ENCODE measurements at places on chromosomes 16 and 17.

DNA sequence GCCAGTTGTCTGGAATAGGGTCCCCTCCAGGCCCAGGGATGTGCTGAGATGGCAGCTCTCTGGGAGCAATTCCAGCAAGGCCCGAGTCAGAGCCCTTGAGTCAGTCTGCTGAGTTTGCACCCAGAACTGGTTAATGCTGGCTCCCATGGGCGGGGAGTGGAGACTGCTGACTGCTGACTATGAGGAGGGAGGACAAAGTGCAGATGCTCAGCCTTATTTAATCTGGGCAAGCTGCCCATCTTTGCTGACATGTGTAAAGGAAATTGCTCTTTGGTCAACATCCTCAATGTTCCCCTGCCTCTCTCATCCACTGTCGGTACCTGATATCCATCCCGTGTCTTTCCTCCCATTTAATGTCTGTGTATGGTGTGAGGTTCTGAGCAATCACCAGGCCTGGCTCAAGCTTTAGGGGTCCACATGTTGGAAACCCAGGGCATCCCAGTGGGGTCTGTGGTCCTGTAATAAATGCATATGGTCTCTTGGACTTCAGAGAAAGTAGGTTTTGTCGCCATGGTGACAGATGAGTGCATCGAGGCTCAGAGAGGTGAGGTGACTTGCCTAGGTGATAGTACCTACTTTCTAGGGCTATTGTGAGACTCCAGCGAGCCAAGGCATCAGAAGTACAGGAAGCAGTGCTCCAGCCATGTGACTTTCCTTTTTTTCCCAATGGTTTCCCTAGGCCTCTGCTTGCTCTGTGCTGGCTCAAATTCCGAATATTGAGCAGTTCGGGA, 20.0 kb upstream of the RNF135 start:
- DNase-seq = peak; percentile 61

DNA sequence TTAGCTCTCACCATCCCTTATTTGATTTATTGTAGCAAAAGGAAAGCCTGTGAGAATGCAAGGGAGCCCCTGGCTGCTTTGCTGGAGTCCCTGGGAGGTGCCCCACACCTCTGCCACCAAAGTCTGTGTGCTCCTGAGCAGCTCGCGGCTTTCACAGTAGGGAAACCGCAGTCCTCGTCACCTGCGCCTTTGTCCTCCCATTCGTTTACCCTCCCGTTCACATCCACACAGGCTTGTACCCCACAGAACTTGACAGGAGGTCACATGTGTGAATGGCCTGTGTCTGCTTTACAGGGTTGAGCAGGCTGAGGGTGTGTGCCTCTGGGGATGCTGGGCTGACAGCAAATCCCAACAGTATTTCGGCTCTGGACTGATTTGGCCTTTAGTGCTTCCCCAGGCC, 152.5 kb downstream of the LGALS9B start:
- no peak for DNase-seq

GRCh38 chr16:30478766-30479478, 6.4 kb downstream of the ITGAL start:
- no peak for DNase-seq

DNA sequence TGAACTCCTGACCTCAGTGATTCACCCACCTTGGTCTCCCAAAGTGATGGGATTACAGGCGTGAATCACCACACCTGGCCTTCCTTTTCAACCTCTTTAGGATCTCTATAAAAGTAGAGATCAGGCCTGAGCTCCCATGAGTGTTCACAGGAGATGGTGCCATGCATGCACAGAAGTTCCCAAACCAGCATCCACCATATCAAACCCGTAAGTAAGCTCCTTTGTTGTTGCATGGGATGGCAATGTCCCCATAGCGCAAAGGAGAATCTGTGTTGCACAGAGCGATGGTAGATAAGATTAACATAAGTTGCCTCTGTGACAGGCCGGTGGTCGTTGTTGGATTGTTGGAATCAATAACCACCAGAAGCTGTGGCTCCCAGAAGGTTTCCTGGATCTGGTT, 34.8 kb upstream of the PPM1D start:
- no peak for DNase-seq

- no peak for DNase-seq
These were observed 10.8 kb downstream of the SMTNL2 start for GRCh38 chr17:4594931-4595684.

DNA sequence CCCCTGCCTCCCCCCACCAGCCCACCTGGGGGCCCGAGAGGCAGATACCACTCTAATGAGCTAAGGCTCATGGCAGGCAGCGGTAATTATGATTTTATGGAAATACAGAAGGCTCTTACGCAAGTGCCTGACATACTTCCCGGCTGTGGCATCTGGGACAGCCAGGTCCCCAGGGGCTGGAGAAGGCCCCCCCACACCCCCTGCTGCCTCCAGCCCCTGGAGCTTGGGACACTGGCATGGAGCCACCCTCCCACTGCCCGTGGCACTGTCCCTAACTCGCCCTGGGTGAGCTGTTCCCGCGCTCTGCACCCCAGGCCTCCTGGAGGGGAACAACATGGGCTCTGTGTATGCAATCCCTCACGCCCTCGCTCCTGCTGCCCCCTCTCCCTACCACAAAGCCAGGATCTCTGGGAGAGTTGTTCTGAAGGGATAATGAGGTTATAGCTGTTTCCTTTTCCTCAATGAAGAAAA, 5.4 kb upstream of the STAC2 start:
- DNase-seq = no peak

- DNase-seq = no peak
These were observed 54.2 kb downstream of the C16orf78 start for GRCh38 chr16:49427771-49428170.

GRCh38 chr16:27967169-27967568, 96.3 kb downstream of the GSG1L start:
- DNase-seq = no peak

DNA sequence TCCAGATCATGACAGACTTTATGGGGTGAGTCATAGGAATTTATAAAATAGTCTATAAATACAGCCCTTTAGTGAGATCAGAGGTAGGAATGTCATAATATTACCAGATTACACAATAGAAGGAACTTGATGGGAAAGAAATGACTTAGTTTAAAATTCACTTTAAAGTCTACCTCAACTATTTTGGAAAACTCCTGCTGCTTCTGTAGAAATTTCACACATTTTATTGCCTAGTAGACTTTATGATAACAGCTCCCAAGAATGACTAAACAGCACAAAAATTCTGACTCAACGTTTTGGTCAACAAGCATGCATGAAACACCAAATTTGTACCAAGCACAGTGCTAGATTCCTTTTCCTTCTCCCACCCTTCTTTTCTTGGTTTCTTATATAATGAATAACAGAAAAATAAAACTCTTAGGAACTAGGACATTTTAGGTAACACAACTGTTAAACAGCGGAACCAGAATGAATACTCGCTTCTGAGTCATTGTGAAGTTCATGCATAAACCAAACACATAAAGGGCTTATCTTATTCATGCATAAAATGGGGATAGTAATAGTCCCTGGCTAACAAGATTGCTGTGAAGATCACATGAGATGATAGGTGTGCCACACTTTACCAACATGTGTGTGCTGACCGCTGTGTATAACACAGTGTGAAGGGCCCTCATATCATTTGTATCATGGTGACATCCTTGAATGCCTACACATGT, 243.9 kb downstream of the CDH8 start:
- DNase-seq = no peak

DNA sequence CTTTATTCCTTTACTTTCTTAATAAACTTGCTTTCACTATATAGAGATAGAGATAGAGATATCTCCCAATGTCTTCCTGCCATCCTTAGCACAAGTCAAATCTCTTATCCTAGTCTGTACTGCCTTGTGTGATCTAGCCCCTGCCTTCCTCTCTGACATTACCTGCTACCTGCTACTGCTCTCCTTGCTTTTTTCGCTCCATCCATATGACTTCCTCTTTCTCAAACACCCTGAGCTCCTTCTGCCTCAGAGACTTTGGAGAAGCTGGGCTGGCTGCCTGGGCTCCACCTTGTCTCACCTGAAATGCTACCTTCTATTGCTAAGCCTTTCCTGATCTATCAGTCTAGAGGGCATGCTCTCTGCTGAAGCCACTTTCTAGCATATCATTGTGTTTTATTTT, 24.7 kb upstream of the WSB1 start:
- DNase-seq = no peak

DNA sequence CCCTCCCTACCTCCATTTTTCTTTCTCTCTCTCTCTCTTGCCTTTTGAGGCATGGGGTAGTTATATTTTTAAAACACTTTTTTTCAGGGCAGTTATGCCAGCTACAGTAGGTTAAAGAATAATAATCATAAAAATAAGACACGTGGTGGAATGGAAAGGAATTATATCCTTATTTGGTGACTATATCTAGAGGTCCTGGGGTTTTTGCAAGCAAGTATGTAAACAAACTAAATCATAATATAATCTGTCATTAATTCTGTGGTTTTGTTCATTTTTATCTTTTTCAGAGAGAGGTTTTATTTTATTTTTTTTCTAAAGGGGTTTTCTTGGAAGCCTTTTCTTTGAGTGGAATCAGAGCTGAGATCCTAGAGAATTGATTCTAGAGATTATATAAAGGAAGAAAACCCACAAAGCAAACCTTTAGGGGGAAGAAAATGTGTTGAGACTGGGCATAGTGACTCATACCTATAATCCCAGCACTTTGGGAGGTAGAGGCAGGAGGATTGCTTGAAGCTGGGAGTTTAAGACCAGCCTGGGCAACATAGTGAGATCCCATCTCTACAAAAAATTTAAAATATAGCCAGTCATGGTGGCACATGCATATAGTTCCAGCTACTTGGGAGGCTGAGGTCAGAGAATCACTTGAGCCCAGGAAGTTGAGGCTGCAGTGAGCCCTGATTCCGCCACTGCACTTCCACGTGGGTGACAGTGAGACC, 53.2 kb downstream of the NQO1 start:
- no peak for DNase-seq

GRCh38 chr17:77332034-77332971, 191.5 kb downstream of the SEC14L1 start:
- no peak for DNase-seq

GRCh38 chr17:67241719-67242341, 3.2 kb downstream of the HELZ start:
- no peak for DNase-seq

DNA sequence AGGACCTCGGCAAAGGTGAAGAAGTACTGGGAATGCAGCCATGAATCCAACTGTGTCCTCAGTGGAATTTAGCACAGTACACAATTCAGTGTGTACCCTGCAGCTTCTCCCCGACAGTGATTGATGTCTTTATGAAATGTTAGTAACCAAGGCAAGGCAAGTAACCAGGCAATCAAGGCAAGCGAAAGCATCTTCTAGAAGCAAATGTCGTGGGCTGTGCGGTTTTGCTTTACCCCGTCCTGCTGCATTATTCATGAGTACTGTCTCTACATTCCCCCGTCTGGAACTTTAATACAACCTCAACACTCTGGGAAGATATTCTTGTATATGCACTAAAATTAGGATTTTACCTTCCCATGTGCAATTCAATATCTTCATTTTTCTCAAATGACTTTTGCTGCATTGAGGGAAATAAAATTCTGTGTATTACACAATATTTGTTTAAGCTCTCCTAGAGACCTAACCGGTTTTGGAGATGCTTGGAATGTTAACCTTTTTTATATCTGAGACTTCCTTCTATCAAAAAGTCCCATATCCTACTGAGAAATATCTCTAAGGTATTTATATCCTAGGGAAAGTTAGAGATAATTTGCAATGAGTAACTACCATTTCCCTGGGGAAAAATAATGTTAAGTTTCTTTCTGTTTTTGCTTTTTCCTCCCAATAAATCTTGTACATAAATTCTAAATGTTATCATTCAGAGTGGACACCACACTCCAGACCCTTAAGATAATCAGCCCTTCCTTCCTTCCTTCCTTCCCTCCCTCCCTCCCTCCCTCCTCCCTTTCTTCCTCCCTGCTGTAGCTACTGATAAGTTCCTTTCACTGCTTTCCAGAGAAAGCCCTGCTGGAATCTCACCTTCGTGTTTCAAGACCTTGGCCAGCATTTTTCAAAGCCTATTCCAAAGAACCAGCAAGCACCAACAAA, 51.9 kb upstream of the ADORA2B start:
- peak; percentile 29 for DNase-seq

- DNase-seq = peak; percentile 29
These were observed 34.4 kb downstream of the WDR59 start for GRCh38 chr16:74950511-74950910.

DNA sequence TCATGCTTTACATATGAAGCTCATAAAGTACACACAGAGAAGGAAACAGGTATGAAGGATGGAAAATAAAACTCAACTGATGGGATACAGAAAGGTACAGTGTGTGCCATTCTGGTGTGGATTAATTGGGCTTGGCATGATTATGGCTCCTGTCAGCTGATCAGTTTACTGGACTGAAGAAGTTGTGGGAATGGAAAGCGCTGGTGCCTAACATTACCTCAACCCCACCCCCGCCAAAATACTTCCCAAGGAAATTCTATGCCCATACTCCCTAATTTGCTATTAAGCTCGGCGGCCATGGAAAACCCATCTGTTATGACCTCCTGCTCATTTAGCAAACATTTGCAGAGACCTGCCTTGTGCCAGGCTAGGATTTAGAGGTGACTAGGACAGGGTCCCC, 16.6 kb upstream of the PMFBP1 start:
- peak; percentile 72 for DNase-seq

DNA sequence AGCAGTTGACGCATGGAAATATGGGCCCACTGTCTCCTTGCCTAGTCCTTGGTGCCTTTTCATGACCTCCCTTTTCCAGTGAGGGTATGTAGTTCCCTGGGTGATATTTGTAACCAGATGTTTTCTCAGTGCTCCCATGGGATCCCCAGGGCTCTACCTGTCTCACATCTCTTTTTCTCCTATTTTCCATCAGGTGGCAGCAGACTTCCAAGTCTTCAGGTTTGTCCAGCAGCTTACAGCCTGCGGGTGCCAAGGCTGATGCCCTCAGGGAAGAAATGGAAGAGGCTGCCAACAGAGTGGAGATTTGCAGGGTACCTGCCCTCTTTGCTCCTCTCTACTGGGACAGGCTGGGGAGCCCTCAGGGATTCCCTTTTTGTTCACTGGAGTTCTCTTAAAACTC, 89.1 kb downstream of the ELAC2 start:
- no peak for DNase-seq

GRCh38 chr16:50298075-50298460, 31.7 kb downstream of the ADCY7 start:
- DNase-seq = no peak

All from renal pelvis (tissue), 12 donors.